Gastrocnemius medialis (tissue), 4 donors: ENCODE measurements at places on chromosomes 2 and 18. TPM values are rescaled to one million over a fixed set of nuclear protein-coding genes. Genes with fewer than 3 reads are reported as not detected.
A peak's percentile ranks its signal among the peaks of the same experiment; 100 is the strongest.

DNA sequence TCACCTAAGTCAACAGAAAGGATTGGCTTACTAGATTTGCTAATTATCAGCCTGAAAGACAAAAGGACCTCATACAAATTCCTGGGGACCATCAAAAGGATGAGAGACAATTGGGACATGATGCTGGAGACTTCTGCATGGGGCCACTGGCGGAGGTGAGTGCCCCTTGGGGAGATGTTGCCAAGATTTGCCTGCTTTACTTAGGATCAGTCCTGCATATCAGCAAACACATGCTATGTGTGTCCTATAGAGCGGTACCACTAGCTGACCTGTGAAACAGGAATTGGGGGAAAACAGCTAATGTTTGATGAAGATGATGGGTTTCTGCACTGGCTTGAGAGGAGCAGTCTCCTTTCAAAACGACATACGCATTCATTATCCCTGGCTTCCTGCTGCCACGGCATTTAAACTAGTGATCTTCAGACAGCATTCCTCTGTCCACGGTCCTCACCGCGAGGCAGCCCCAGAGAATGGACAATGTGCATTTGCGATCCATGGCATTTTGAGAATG lies 104.2 kb downstream of the TGIF1 start:
- no peak overlapping the region for H3K27ac ChIP-seq
- no peaks in the 10 kb centered on the region for H3K4me1 ChIP-seq
- no peak for DNase-seq
- H3K27me3 ChIP-seq = no peaks in the 10 kb centered on the region

- DNase-seq = no peak
- no peak overlapping the region for H3K4me3 ChIP-seq
- no peaks in the 10 kb centered on the region for H3K4me1 ChIP-seq
- no peaks in the 10 kb centered on the region for H3K36me3 ChIP-seq
- H3K27me3 ChIP-seq = no peaks in the 10 kb centered on the region
- no peak overlapping the region for H3K27ac ChIP-seq
Observed at GRCh38 chr2:39150102-39150562, 29.3 kb upstream of the SOS1 start.

DNA sequence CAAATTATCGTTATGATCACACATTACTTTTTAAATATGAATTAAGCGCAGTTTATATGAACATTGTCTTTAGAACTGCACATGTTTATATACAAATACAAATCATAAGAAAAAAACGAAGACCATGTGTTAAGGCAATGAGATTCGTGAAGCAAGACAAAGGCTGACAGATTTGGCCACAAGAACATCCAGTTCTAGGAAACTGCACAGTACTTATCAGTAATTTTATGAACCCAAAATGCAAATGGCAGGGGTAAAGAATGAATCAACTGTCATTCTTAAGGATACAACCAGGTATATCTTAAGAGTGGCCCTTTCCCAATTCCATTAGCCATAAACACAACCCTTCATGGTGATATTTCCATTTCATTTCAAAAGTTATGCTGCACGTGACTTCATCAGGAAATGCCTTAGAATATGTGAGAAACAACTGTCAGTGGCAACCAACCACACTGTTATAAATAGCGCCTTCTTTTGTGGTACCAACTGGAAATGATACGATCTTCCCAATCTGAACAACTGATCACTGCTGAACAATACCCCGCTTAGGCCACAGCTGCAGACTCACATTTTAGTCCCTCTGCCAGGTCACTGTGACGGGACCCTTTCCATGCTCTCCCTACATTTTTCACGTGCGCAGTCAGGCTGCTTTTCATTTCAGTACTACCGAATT lies 144.9 kb downstream of the L3MBTL4 start:
- H3K27ac ChIP-seq = no peak overlapping the region
- no peak overlapping the region for H3K4me3 ChIP-seq
- no peak for DNase-seq
- no peaks in the 10 kb centered on the region for H3K27me3 ChIP-seq
- no peaks in the 10 kb centered on the region for H3K4me1 ChIP-seq
- H3K36me3 ChIP-seq = no peaks in the 10 kb centered on the region

- no peaks in the 10 kb centered on the region for H3K27me3 ChIP-seq
- H3K4me1 ChIP-seq = no peaks in the 10 kb centered on the region
- no peak for DNase-seq
- no peak overlapping the region for H3K4me3 ChIP-seq
- H3K36me3 ChIP-seq = no peaks in the 10 kb centered on the region
Observed at GRCh38 chr2:23685181-23685580, 241.7 kb downstream of the ATAD2B start.

DNA sequence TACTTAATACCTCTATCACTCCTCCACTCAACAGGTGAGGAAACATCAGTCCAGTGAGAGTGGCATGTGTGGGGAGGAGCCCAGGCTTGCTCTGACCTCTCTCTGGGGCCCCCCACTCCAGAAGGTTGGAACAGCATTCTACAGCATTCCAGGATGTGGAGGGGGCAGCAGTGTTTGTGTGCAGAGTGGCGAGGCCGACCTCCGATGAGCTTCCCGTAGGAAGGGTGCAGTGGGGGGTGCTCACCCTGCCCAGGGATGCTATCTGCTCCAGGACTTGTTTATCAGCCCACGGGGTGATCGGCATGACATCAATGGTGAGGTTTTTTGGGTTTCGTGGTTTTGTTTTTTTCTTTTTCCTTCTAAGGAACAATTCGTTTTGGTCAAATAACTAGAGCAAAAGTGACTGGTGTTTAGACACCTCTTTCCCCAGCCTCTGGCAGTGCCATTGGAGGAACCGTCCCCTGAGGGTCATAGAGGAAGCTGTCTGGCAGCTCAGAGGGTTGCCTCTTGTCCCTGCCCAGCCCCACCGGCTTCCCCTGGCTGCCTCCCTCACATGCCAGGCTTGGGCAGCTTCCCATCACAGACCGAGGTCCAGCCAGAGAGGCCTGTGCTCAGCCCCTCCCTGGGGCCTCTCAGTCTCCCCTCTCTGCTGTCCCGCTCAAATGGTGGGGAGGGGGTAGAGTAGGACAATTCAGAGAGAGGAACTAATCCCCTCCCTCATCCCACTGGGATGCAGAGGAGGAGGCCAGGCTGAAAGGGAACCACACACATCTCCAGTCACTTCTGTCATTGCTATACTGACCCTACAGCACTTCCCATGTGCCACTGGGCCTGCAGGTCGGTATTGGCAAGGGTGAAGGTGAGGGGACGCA lies 96.5 kb downstream of the ZFP36L2 start:
- no peaks in the 10 kb centered on the region for H3K27me3 ChIP-seq
- H3K4me3 ChIP-seq = no peak overlapping the region
- H3K27ac ChIP-seq = peak overlapping the region; percentile 88
- H3K4me1 ChIP-seq = peaks cover 16% of the 10 kb centered on the region
- peak; percentile 33 for DNase-seq
- no peaks in the 10 kb centered on the region for H3K36me3 ChIP-seq

- peaks cover 4% of the 10 kb centered on the region for H3K4me1 ChIP-seq
- DNase-seq = no peak
- H3K27ac ChIP-seq = no peak overlapping the region
- H3K36me3 ChIP-seq = no peaks in the 10 kb centered on the region
- no peaks in the 10 kb centered on the region for H3K27me3 ChIP-seq
Observed at GRCh38 chr18:8944871-8945245, 157.6 kb upstream of the NDUFV2 start.

GRCh38 chr2:129861666-129862288 lies 117.7 kb upstream of the RAB6C start:
- no peak overlapping the region for H3K27ac ChIP-seq
- H3K27me3 ChIP-seq = no peaks in the 10 kb centered on the region
- no peaks in the 10 kb centered on the region for H3K36me3 ChIP-seq

- H3K27ac ChIP-seq = no peak overlapping the region
- peaks cover 13% of the 10 kb centered on the region for H3K4me1 ChIP-seq
- H3K4me3 ChIP-seq = no peak overlapping the region
Observed at GRCh38 chr2:42979416-42979869, 187.1 kb upstream of the HAAO start.

- H3K4me1 ChIP-seq = no peaks in the 10 kb centered on the region
- no peak overlapping the region for H3K4me3 ChIP-seq
- no peaks in the 10 kb centered on the region for H3K27me3 ChIP-seq
- no peak for DNase-seq
- H3K27ac ChIP-seq = no peak overlapping the region
Observed at GRCh38 chr2:55896633-55897032, 26.9 kb downstream of the EFEMP1 start.

- H3K4me3 ChIP-seq = no peak overlapping the region
- H3K4me1 ChIP-seq = no peaks in the 10 kb centered on the region
- DNase-seq = no peak
- H3K27me3 ChIP-seq = no peaks in the 10 kb centered on the region
- no peak overlapping the region for H3K27ac ChIP-seq
- H3K36me3 ChIP-seq = no peaks in the 10 kb centered on the region
Observed at GRCh38 chr2:161335626-161336025, 27.4 kb downstream of the PSMD14 start.

- H3K27ac ChIP-seq = no peak overlapping the region
- H3K27me3 ChIP-seq = peaks cover 71% of the 10 kb centered on the region
- no peaks in the 10 kb centered on the region for H3K36me3 ChIP-seq
- H3K4me1 ChIP-seq = peaks cover 15% of the 10 kb centered on the region
Observed at GRCh38 chr18:62325806-62326645, 916 bp downstream of the TNFRSF11A start.

DNA sequence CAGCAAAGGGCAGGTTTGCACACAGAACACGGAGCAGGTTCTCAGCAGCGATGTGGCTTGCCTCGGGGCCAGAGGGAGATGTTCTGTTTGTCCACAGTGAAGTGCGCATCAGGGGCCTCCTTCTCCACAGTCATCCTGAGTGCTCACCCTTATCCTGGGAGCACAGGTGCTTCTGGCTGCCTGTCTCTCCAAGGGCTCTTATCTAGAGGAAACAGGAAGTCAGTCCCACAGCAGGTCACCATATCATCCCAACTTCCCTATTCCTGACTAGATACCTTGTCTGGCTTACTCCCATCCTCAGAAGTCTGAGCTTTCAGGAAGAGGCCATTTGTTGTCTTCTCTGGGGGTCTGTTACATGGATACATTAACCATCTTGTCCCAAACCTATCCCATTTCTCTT lies at the start of gene CD207:
CD207 (minus strand) TSS at position 174 of the 400 bp plus-strand sequence; CDS start at position 134, 40 bp downstream.
- H3K27ac ChIP-seq = no peak within 1 kb of the TSS
- no peak within 1 kb of the TSS for H3K4me3 ChIP-seq
- no peaks in the 10 kb centered on the region for H3K36me3 ChIP-seq
- H3K27me3 ChIP-seq = no peaks in the 10 kb centered on the region
- H3K4me1 ChIP-seq = no peaks in the 10 kb centered on the region

- no peak overlapping the region for H3K27ac ChIP-seq
- peaks cover 8% of the 10 kb centered on the region for H3K4me1 ChIP-seq
- no peaks in the 10 kb centered on the region for H3K36me3 ChIP-seq
- no peak overlapping the region for H3K4me3 ChIP-seq
Observed at GRCh38 chr18:74454279-74454751, 2.8 kb downstream of the DIPK1C start.

DNA sequence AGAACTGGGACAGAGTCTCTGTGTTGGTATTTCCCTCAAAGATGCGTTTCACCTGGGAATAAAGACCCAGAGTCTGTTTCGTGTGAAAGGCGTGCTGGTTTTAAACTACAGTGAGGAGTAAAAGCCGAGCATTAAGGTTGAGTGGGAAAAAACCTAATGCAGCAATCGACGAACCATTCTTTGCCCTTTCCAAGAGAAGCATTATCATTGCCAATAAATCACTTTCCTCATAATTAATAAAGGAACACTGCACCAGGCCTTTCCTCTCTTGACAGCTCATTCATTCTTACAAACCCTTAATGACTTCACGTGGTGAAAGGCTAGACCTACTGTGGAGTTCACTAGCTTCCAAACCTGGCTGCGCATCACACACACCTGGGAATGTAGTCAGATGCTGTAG lies 896 bp upstream of the SLC8A1 start:
- H3K27ac ChIP-seq = no peak overlapping the region
- H3K4me3 ChIP-seq = no peak overlapping the region
- H3K4me1 ChIP-seq = no peaks in the 10 kb centered on the region
- DNase-seq = no peak

DNA sequence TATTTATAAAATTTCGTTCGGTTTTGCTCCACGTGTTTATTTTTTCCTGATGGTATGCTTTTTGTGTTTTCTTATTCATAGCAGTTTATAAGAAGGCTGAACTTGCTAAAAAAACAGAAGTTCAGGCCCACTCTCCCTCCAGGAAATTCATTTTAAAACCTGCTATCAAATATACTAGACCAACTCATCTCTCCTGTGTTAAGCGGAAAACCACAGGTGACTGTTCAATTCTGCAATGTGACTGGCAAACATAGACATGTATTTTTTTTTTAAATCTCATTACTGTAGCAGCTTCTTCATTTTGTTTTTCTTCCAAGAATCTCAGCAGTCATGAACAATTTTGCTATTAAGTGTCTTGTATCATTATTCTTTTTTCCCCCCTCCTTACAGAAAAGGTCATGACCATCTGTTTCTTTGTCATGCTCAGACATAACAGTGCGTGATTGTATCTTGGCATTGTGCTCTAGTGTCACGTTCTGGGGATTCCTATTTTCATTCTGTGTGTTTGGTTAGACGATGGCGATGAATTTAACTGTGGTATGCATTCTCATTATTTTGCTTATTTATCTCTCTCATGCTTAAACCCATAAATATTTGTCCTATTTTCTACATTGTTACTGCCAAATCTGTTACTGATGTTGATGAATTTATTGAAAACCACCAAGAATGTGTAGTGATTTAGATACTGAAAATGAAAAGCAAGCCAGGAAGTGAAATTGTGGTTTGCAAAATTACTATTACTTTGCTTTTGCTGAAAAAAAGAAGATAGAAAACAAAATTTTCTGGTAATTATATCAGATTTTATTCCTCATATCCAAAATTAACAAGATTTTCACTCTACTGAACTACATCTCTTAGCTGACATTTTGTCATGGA lies 74.6 kb upstream of the UNC80 start:
- H3K4me3 ChIP-seq = no peak overlapping the region
- no peaks in the 10 kb centered on the region for H3K27me3 ChIP-seq
- H3K27ac ChIP-seq = no peak overlapping the region
- no peaks in the 10 kb centered on the region for H3K36me3 ChIP-seq
- no peaks in the 10 kb centered on the region for H3K4me1 ChIP-seq
- no peak for DNase-seq

The ACTG2 gene
- 2.1 TPM for total RNA-seq

The LYPD1 gene
- 0.34 TPM for total RNA-seq

The C2orf74 gene
- total RNA-seq = 6.8 TPM

The NR4A2 gene
- 1.6 TPM for total RNA-seq
